ENCODE measurements at places on chromosomes 2 and 18.

DNA sequence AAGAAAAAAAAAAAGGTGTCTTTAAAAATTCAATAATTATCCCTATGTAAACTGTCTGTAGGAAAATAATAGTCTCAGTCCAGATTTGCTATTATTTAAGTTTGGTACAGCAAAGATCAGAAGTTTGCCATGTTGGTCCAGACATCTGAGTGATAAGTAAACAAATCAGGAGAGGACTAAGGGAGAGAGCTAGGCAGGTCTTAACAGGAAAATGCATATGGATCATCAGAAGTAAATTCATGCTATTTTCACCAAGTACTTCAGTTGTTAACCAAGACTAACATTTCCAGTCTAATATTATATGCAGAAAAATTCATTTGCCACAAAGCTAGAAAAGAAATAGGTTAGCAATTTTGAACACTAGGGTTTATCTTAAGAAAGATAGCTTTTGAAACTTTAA, 95.0 kb upstream of the STK17B start:
- DNase-seq: no peak

GRCh38 chr18:74356959-74357358, 41.3 kb downstream of the C18orf63 start:
- no peak for DNase-seq

- DNase-seq: no peak
Observed at GRCh38 chr18:58373481-58373880, 255.4 kb downstream of the ALPK2 start.

DNA sequence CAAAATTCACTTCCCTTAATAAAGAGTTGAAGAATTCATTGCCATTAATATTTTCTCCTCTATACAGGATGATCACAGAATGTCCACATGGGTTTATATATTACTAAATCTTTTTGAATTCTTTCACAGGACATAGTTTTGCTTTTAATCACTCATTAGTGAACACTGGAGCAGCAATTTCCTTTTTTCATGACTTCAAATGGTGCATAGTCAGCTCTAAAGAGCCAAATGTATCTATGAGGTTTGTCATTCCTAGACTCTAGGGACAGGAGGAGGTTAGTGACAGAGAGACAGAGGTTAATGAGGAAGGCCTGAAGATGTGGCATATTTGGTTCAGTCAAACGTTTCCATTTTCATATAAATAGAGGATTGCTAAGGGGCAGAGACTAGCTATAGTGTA, 111.8 kb downstream of the FSHR start:
- no peak for DNase-seq

DNA sequence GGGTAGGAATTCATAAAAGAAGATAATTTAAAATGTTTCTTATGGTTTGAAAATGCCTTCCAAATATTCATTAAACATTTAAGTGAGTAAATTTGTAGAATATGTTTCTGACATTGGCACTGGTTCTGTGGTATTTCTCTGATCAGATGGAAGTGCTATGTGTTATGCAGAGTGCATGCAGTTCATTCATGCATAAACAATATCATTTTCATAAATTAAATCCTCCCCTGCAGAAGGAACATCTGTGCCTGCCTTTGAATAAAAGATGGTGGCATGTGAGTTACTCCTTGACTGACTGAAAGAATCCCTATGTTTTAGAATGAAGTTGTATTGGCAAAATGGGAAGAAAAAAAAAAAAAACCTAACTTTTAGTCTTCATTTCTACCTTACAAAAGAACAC, 5.9 kb downstream of the NEUROD1 start:
- DNase-seq: no peak

All from stimulated activated CD4-positive, alpha-beta T cell treated with anti-CD3 and anti-CD28 coated beads, Interleukin-12 subunit alpha, Interleukin-12 subunit beta, amount 100 ng/mL, for 48 hours (primary cell).